CD4-positive, alpha-beta T cell (primary cell): ENCODE measurements at places on chromosomes 7 and 10.

DNA sequence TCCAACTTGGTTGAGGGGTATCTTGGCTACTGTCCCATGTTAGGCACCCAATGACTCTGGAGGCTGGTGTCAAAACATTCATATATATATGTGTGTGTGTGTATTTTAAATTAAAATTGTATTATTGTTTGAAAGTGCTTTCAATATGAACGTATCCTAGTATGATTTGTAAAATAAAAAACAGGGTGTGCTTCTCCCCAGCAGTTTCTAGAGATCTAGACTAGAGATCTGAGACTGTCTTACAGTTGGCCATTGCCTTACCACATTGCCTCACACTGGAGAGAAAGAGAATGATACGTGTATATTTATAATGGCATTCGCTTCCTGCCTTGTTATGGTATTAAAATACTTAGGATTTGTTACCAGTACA is 1.2 kb downstream of the BAG3 start:
- DNase-seq: no peak

- no peak for DNase-seq
Observed at GRCh38 chr10:11757454-11757820, 15.3 kb downstream of the ECHDC3 start.

DNA sequence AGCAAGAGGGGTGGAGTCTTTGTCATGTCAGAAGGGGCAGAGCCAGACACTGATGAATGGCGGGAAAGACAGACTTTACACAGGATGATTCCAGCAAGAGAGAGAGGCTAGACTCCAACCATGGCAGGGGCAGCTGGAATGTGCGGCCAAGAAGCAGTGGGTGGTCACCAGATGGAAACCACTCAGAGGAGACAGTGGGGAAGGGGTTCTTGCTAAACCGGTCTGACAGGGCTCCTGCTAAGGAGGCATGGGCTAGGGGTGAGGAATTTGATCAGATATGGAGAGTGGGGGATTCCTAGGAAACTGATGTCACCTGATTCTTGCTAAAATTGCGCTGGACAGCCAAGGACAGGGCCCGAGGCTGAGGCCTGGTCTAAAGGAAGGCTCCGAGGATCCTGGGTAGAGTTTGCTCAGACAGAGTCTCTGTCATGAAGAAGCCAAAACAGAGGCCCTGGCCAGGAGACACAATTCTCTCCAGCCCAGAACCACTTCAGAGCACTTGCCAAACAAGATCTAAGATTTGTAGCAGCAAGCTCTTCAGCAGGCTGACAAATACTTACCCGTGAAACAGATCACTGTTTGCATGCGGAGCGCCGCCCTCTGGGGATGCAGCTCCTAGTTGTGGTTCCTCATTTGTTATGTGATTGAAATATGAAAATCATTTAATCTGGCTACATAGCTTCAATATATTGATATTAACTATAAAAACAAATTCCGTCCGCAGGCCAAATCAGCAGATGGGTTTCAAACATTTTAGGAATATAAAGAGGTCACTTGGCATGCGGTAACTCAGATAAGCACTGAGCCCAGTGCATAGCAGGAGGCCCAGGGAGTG is 377.0 kb downstream of the TCERG1L start:
- DNase-seq: no peak

- DNase-seq: no peak
Observed at GRCh38 chr7:151626422-151627115, 106.9 kb upstream of the RHEB start.

GRCh38 chr10:1212571-1213141 is 156.5 kb downstream of the WDR37 start:
- DNase-seq: no peak

GRCh38 chr10:31399631-31400030 is 80.6 kb downstream of the ZEB1 start:
- DNase-seq: no peak

DNA sequence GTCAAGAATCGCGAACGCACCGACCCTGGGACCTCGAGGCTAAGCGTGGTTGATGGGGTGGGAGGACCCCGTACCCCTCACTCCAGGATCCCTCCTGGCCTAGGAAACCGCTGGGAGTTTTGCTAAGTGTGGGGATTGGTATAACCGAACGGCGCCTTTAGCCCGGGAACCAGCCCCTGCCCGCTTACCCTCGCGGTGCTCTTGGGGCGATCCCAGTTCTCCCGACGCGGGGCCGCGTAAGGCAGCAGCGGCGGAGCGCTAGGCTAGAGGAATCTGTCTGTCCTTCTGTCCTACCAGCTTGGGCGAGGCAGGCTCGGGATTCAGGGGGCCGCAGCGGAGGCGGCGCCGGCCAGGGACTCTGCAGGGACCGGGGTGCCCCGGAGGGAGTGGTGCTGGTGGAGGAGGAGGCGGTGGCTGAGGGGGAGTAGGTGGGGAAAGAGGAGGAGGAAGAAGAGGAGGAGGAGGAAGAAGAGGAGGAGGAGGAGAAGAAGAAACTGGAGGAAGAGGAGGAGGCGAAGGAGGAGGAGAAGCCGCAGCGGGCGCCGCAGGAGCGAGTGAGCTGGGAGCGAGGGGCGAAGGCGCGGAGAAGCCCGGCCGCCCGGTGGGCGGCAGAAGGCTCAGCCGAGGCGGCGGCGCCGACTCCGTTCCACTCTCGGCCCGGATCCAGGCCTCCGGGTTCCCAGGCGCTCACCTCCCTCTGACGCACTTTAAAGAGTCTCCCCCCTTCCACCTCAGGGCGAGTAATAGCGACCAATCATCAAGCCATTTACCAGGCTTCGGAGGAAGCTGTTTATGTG is 439 bp upstream of the EMX2 start:
- no peak for DNase-seq

GRCh38 chr7:124791426-124791825 is 25.8 kb upstream of the GPR37 start:
- DNase-seq: no peak

DNA sequence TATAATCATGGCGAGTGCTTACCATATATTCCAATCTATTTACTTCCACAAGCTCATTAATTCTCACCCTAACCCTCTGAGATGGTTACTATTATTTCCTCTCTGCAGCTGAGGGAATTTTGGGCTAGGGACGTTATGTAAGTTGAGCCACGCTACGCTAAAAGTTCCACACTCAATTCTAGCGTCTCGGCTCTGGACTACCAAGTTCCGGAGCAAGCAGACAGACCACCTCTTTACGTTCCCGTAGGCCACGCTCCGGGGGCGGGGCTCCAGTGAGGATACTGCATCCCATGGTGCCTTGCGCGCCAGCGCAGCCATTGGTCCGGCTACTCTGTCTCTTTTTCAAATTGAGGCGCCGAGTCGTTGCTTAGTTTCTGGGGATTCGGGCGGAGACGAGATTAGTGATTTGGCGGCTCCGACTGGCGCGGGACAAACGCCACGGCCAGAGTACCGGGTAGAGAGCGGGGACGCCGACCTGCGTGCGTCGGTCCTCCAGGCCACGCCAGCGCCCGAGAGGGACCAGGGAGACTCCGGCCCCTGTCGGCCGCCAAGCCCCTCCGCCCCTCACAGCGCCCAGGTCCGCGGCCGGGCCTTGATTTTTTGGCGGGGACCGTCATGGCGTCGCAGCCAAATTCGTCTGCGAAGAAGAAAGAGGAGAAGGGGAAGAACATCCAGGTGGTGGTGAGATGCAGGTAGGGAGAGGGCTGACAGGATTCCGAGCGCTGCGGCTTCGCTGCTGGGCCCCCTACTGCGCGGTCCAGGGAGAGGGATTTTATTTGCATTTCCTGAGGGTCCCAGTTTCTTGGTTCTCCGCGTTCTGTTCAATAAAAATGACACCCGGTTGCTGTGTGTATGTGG is at the start of gene KIF11:
Gene KIF11, plus strand, starts transcription at position 370 of the 858 bp plus-strand sequence. Its CDS starts 246 bp downstream, at position 616.
- peak; percentile 92 for DNase-seq

DNA sequence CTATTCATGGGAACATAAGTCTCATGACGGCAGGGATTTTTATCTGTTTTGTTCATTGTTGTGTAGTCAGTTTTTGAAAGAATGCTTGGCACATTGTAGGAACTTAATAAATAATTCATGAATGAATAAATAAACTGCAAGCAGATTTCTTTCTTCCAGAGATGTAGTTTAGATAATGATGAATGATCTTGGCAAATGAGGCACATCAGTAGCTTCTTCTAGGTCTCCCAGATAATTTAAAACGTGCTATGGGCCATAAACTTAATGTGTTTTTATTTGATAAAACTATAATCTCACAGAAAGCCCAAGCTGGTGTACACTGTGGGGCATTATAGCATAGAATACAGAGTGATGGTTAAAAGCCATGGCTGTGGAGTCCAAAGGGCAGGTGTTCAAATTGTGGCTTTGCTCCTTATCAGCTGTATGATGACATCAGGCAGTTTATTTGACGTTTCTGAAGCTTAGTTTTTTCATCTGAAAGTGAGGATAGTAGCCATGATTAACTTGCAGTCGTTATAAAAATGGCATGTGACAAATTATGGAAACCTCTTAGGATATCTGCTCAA is 3.5 kb downstream of the MGAM start:
- DNase-seq: no peak
